Suppressor macrophage treated with lipopolysaccharide for 4 hours (primary cell): ENCODE measurements at places on chromosomes 3 and 15.
A peak's percentile ranks its signal among the peaks of the same experiment; 100 is the strongest.

DNA sequence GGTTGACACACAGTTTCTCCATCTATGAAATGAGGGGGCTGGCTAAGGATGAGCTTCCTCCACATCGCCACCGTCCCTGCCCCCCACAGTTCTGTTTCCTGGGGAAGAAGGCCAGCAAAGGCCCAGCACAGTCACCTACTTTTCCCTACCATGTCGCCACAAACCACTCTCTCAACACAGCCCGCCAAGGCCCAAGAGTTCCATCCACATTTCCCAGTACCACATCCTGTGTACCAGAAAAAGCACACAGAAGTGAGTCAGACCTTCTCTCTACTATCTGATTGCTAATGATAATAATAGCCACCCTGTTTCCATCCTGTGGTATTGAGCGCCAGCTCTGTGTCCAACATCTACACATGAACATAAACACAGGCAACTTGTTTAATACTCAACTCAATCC is 30.3 kb upstream of the C15orf39 start:
- DNase-seq = peak; percentile 66

DNA sequence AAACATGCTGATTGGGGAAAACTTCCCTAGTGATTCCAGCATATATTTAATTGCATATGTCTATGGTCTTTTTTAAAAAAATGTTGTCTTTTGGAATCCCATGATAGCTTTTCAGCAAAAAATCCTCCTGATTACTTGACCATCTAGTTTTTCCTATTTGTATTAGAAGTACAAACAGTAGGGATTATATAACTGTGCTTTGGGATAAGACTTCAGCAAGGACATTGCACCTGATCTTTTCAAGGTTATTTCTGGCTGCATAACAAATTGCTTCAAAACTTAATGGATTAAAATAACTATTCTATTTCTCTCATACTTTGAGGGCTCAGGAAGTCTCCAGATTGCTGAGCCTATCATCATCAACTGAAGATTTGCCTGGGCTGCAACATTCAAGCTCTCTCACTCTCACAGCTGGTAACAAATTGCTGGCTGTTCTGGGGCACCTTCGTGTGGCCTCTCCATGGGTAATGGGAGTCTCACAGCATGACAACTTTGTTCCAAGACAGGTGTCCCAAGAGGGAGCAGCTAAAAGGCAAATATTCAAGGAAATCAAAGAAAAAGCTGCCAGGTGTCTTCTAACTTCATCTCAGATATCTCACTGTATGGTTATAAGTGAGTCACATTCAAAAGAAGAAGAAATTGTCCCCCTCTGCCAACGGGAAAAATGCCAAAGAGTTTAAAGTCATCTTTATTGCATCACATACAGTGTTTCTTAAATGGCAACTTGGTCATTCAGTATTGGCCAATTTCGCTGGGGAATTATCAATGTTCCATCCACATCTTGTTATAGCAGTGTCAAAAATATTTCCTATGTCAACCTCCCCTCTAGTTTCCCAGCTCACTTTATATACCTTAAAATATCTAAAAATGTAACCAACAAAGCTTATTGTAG is 644.5 kb upstream of the GRM7 start:
- peak; percentile 61 for DNase-seq

- DNase-seq = no peak
These were observed 130.2 kb upstream of the SGO1 start for GRCh38 chr3:20316238-20316637.

- peak; percentile 67 for DNase-seq
These were observed 265.5 kb upstream of the ROPN1 start for GRCh38 chr3:124257336-124257864.

DNA sequence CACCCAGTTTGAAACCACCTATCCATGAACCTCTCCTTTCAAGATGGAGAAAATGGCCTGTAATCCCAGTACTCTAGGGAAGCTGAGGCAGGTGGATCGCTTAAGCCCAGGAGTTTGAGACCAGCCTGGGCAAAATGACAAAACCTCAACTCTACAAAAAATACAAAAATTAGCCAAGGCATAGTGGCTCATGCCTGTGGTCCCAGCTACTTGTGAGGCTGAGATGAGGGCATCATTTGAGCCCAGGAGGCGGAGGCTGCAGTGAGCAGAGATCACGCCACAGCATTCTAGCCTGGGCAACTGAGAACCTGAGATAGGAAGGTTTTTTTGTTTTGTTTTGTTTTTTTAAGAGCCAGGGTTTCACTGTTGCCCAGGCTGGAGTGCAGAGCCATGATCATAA is 5.4 kb downstream of the TKT start:
- DNase-seq = no peak

- no peak for DNase-seq
These were observed 42.5 kb downstream of the TFRC start for GRCh38 chr3:196039359-196039758.

DNA sequence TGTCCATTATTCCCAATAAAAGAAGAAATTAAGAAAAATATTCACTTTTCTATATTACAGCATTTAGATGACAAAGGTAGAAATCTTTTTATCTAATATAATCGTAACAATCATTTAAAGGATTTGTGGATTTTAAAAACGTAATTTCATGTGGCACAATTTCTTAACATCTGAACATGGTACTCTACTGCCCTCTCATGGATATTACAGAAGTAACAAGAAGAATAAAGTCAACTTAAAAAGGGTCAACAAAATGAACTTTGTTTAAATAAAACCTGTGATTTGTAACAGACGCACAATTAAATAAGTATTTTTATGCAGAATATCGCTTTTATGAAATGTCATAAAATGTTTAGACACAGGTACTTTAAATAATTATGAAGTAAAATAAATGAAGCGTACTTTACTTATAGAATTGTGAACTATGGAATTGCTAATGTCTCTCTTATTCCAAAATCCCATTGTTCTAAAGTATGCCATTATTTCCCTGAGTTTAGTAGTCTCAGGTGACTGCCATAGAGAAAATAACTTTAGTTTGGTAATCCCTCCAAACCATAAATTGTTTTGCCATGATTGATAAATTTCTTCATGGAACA is 366.8 kb upstream of the ZNF385D start:
- DNase-seq = peak; percentile 63

- DNase-seq = peak; percentile 27
These were observed 781 bp upstream of the CYP1A1 start for GRCh38 chr15:74725845-74726773.

- DNase-seq = no peak
These were observed 20.8 kb downstream of the CAND2 start for GRCh38 chr3:12817343-12817710.

GRCh38 chr3:50174947-50175524 is 16.4 kb upstream of the GNAT1 start:
- DNase-seq = no peak

- no peak for DNase-seq
These were observed 539 bp upstream of the TLNRD1 start for GRCh38 chr15:81000144-81000623.

- no peak for DNase-seq
These were observed 76.3 kb upstream of the EPHB3 start for GRCh38 chr3:184485241-184485640.

DNA sequence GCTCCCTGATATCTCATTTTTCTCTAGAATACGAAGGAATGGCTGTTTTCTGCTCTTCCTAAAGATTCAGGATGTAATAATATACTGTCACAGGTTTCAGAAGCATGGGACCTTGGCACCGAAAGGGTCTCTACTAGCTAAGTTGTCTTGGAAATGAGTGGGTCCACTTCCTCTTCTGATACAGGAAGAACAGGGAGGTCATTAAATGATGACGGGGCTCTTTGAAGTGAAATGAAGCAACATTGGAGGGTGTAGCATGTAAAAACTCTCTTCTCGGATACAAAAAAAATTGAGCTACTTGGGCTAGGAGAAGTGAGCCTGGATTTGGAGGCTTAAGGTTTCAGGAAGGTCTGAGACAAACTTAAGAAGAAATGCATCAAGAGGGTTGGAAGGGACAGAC is 349.8 kb upstream of the TPRG1 start:
- DNase-seq = peak; percentile 93

DNA sequence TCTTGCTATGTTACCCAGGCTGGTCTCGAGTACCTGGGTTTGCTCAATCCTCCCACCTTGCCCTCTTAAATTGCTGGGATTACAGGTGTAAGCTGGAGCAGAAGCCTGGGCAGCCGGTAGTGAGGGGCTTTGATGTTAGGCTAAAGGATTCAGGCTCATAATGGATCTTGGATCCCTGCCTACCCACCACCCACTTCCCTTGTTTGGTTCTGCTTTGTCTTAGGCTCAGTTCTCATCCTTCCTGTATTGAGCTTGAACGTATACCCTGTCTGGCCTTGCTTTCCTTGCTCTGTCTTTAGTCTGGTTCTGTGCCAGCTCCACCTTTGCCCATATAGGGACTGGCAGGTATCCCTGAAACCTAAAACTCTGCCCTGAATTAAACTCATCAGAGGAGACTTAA is 1.7 kb downstream of the PPCDC start:
- peak; percentile 50 for DNase-seq

- no peak for DNase-seq
These were observed 25.6 kb upstream of the ARL8B start for GRCh38 chr3:5096336-5097008.

GRCh38 chr15:31396881-31397560 is 70.4 kb downstream of the KLF13 start:
- peak; percentile 73 for DNase-seq

DNA sequence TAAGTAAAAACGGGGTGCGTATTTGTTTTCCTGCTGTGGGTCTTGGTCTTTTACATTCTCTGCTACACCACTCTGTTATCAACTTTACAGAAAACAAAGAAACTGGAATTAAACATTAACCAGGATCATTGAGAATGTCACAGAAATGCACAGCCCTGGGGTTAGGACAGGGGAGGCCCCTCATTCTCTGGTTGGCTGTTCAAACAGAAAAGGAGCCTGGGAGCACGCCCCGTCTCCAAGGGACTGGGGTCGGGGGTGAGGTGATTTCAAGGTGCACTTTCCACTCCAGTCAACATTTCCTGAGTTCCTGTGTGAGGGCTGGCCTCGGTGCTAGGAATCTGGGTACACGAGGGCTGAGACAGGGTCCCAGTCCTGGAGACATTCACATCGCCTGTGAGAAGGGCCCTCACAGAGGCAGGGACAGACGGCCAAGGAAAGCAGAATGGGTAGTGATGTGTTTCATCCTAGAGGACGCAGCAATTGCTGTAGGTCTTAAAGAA is 30.3 kb downstream of the CPN2 start:
- no peak for DNase-seq

DNA sequence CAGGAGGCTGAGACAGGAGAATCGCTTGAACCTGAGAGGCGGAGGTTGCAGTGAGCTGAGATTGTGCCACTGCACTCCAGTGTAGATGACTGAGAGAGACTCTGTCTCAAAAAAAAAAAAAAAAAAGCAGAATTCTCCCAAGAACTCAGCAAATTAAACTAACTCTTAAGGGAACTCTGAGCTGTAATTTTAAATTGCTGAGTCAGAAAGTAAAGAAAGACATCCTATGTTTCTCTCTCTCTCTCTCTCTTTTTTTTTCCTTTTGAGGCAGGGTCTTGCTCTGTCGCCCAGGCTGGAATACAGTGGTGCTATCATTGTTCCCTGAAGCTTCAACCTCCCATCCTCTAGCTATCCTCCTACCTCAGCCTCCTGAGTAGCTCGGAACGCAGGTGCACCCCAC is 20.0 kb upstream of the PHC3 start:
- DNase-seq = no peak

DNA sequence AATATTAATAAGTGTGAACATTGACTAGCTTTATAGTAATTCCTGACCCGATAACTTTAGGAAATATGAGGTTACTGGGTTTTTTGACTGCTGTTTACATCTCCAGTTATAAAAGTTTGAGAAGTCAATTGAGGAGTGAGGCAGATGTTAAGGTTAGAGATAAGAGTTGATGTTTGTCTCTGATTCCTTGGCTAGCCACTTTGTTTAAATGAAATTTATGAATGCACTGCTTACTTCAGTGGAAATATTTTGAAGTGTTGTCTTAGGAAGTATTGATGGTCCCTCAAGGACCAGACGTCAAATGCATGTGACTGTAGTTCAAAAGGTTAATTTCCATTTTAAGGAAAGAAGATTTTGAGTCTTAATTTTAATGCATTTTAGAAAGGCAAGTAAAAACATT is 41.7 kb downstream of the MAP2K5 start:
- no peak for DNase-seq

DNA sequence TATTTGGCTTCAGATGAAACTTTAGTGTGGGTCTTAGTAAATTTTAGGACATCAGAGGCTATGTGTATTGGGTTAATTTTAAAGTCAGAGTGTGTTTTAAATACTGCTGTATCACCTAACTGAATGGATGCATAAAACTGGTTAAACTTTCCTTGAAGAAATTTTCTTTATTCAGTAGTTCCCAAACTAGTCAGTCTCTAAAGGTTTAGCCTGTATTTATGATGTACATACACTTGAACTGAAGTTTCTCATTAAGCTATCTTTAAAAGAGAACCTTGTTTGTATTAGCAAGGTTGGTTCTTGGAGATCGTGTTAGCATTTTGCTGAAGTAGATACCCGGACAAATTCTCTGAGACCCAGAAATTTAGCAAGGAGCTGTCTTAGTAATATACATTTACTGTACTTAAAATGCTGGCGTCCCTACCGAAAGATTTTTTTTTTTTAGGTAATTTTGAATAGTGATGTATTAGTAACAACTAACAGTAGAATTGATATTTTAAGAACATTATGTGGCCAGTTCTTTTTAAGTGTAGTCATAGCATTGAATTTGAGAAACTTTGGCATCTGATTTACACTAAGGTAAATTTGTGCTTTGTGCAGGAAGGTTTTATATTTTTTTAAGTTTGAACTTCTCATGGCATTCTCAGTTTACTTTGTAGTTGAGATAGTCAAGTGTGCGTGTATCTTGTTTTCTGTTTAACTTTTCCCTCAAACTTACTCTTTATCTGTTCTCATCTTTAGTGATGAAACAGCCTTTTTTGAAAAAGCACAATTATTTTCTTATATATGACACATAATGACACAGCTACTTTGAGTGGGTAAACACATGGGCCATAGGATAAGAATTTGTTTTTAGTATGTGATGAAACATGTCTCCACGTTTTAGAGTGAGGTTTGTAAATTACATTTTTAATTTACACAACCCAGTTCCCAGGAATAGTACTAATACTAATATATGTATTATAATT is 2.9 kb downstream of the DIPK2A start:
- DNase-seq = peak; percentile 36

DNA sequence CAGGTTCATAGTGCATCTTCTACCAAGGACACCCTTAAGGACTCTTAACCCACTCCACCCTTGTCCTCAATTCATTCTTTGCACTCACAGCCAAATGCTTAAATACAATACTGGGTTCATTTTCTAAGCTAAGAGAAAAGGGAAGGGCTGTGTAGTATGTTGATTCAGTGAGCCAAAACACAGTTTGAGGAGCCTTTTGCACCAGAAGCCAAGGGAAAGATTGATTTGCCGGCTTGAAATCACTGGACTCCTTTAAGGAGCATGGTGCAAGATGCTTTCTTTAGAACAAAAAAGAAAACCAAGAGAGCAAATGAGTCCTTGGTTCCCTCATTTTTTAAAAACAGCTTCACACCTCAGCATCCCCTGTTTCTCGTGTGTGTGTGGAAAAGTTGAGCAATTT is 47.8 kb downstream of the BOC start:
- no peak for DNase-seq

DNA sequence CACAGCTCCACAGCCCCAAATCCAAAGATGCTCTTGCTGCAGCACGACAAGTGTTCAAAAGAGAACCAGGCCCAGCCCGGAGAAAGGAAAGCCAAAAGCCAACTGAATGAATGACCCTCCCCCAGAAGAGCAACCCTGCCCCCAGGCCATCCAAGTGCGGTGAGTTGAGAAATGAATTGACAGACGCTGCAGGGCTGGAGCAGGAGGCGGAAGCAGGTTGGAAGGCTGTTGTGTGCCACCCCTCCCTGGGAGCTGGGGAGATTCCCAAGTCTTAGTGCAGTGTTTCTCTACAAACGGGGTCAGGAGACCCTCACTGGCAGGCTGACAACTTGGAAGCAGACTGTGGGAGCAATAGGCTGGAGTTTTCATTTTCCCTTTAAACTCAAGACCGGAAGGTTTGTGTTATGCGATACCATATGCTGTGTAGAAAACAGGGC is 3.5 kb upstream of the SPTBN5 start:
- DNase-seq = no peak
